ENCODE measurements at places on chromosomes 2 and 18.

DNA sequence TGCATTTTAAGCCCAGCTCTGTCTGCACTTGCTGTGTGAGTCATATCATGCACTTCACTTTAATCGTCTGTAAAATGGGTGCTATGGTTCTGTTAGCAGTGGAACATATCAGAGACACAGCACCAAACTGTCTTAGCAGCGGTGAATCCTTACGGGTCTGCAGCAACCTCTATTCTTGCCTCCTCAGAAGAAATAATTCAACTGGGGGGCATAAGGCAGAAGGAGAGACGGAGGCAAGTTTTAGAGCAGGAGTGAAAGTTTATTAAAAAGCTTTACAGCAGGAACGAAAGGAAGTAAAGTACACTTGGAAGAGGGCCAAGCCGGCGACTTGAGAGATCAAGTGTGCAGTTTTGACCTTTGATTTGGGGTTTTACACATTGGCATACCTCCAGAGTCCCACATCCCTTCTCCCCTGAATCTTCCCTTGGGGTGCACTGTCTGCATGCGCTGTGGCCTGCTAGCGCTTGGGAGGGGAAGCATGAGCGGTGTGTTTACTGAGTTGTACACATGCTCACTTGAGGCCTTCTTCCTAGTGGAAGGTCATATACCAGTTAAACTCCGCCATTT, 109.8 kb downstream of the DDX1 start:
- DNase-seq, result no peak

DNA sequence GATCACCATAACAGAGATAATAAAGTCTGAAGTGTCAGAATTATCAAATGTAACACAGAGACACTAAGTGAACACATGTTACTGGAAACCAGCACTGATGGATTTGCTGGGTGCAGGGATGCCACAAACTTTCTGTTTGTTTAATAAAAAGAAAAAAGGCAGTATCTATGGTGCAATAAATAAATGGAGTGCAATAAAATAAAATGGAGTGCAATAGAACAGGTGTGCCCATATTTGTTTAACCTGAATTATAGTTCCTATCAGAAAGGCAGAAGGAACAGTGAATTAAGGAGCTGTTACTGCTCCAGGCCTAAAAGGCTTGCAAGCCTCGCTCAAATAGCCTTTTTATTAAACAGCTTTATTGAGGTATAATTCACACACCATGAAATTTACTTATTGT, 81.0 kb upstream of the KIDINS220 start:
- DNase-seq, result no peak

DNA sequence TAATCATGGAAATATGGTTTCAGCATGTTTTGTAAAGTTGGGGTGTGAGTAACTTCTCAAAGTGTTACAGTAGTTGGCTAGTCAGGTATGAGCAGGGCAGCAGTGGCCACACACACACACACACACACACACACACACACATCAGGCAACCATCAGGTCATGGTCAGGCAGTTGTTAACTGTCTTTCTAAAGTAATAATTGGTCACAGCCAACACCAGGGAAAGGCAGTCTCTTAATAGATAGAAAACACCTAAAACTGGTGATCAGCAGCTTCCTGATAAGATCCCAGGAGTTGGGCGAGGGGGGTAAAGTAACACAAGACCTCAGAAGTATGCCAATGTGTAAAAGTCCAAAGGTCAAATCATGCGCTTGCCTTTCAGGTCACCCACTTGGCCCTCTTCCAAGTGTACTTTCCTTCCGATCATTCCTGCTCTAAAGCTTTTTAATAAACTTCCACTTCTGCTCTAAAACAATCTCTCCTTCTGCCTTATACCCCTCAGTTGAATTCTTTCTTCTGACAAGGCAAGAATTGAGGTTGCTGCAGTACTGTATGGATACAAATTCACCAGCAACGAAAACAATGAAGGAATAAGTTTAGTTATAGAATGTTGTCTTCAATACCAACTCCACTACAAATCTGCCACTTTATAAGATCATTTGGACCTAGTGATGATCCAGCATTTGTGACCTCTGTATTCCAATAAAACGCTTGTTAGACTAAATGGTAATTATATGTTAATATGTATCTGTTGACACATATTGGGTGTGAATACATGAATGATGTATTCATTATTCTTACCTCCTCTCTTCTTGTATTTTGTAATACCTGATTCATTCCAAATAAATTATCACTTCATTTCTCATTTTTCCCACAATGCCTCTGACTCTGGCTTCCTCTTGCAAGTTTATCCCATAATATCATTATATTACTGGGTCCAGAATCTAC, 254.3 kb downstream of the METTL4 start:
- DNase-seq, result no peak

DNA sequence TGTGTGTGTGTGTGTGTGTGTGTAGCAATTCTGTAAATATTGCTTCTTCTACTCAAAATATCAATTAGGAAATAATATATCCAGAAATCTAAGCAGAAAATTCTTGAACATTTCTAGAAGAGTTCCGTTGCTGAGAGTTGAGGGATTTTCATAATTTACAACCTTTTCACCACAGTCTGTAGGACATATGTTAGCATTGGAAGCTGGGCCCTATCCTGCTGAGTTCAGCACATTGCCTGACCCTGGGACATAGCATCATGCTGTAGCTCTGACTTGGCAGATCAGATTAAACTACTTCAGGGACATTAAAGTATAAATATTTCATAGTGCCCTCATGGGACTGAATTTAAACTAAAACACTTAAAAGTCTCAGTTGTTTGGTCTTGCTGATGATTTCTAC, 129.2 kb upstream of the KCNH7 start:
- DNase-seq, result no peak

GRCh38 chr2:108454440-108454839, 5.4 kb downstream of the GCC2 start:
- DNase-seq, result no peak

- DNase-seq, result no peak
These were observed 213.3 kb downstream of the LDLRAD4 start for GRCh38 chr18:13431886-13432285.

- no peak for DNase-seq
These were observed 11.1 kb downstream of the MATN3 start for GRCh38 chr2:20001361-20001863.

GRCh38 chr2:156687126-156687525, 250.9 kb downstream of the GPD2 start:
- no peak for DNase-seq

DNA sequence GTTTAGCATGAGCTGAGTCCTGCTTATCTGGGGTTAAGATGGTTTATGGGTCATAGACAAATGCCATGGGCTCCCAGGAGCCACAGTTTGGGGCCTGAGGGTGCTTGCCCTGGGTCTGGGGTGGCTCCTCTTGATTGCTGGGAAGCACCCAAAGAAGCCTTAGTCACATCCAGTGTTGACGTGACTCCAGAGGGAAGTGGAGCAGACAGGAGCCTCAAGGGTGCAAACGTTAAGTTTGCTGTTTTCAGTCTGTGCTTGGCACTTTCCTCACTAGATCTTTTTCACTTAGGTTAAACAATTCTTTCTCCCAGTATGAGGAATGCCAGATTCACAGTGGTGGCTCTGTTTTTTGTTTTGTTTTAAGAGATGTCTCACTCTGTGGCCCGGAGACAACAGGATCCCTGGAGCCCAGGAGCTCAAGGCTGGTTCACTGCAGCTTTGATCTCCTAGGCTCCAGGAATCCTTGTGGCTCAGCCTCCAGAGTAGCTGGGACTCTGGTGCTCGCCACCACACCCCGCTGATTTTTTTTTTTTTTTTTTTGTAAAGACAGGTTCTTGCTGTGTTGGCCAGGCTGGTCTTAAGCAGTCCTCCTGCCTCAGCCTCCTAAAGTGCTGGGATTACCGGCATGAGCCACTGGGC, 251.3 kb downstream of the FAM210A start:
- DNase-seq, result no peak

DNA sequence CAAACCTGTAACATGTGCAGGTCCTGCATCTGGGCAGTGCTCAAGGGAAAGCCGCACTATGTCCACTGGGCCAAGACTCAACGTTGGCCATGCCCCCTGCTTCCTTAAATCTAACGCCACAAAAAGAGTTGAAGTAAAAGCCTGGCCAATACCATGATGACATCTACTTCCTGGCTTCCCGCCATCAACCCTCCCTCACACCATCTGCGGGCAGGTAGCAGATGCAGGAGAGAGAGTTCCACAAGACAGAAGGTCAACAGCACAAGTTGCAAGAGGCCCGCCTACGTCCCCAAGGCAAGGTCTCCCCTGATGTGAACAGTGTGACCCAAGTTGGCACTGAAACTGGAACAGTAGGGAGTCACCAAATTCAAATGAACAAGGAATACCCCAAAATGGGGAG, 48.4 kb downstream of the ABCG8 start:
- DNase-seq, result no peak

Measured in brain pericyte (primary cell).